Activated CD4-positive, alpha-beta T cell treated with anti-CD3 and anti-CD28 coated beads, Interleukin-10, Interleukin-2, amounts not matched to agents 100 ng/mL and 50 ng/mL, durations not matched to agents 16 hours and 8 hours (primary cell): ENCODE measurements at places on chromosomes 2 and 18.

DNA sequence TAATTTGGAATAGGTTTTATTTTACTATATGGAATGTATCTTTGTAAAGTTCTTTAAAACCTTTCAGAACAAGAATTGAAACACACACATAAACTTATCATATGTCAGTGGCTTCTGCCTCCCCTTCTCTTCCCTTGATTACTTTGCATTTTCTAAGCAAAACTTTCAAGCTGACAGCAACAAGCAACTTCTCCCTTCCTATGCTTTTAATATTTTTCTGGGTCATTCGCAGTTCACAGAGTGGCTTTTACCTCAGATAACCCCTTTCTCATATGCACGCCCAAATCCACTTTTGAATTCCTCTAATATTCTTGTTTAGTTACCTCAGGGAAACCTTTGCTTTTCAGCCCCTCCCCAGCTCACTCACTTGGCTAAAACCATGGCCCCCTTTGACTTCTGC, 36.7 kb upstream of the CDC42EP3 start:
- no peak for DNase-seq

DNA sequence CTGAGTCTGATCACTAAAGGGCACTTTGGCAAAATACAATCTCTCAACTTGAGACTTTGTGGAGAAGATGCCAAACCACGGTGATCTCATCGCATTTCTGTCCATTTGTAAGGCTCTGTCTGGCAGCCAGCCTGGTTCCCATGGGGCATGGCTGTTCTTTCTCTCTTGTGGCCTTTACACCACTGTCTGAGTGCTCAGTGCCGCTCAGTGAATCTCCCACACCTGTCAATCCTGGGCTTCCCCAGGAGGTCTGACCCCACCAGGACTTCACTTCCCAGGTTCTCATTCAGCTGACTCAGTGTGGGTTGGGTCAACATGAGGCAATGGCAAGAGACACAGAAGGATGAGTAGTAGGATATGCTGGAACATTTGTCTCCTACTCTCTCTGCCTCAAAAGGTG, 96.8 kb upstream of the TRIB2 start:
- DNase-seq = peak; percentile 15

GRCh38 chr2:113838744-113839444, 51.0 kb upstream of the ACTR3 start:
- DNase-seq = no peak

DNA sequence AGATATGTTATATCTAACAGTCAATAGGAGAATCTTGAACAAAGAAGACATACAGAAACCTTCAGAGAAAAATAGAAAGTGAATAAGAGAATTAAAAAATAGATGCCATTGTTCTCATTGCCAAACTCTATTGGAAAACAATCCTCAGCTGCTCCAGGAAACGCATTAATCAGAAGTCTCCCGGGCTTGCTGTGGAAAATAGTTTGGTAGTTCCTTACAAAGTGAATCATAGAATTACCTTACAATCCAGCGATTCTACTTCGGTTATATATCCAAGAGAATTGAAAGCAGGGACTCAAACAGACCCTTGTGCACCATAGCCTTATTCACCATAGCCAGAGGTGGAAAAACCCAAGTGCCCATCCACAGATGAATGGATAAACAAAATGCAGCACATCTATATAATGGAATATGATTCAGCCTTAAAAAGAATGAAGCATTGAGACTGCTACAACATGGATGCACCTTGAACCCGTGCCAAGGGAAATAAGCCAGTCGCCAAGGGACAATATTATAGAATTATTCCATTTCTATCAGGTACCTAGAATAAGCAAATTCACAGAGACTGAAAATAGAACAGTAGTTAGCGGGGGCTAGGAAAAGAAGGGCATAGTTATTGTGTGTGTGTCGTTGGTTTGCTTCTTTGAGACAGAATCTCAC, 21.9 kb upstream of the CHRNA1 start:
- no peak for DNase-seq

DNA sequence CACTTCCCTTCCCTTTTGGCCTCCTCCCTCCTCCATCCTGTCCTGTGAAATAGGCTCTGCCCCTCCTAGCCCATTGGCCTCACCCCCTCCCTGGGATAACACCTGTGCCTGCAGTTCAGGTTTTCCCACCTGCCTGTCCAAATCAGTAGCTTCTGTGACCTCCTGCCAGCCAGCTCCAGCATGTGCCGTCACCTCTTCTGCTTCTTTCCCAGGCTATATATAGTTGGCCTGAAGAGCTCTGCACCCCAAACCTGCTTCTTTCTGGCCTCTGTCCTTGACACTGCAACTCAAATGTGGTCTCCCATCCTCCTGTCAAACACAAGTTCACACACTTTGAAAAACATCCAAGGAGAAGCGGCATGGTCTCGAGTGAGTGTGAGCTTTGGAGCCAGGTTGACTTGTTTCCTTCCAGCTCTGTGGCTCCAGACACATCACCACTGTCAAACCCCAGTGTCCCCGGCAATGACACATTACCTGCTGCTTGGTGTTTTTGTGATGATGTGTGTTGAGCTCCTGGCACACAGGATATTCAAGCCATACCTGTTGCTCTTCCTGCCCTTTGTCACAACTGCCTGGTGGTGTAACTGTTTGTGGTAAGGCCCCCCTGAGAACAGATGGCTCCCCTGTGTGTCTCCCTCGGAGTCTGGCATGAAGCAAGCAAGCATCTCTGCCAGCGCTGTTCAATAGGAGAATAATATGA, 143.6 kb upstream of the DAPL1 start:
- DNase-seq = no peak

- peak; percentile 36 for DNase-seq
These were observed 1.1 kb downstream of the COLEC11 start for GRCh38 chr2:3595985-3596384.

GRCh38 chr2:171247741-171248662, 87.3 kb upstream of the TLK1 start:
- DNase-seq = peak; percentile 52

- no peak for DNase-seq
These were observed 728.5 kb upstream of the SLC8A1 start for GRCh38 chr2:41180387-41180786.

GRCh38 chr2:198657512-198658121, 800.1 kb downstream of the SATB2 start:
- peak; percentile 1 for DNase-seq

DNA sequence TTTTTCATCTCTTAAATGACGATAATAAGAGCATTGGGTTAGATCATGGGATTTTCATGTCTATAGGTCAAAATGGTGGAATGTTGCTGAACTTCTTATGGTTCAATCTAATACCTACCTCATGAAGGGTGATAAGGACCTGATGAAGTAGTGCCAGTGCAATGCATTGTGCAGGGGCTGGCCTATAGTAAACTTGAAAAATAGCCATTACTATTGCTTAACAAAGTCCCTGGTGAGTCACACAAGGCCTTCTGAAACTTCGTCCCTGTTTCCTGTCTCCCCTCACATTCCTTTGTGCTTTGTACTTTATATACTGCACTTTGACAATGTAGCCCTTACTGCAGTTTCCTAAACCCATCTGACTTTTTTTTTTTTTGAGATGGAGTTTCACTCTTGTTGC, 515.9 kb downstream of the SLC4A3 start:
- DNase-seq = no peak

DNA sequence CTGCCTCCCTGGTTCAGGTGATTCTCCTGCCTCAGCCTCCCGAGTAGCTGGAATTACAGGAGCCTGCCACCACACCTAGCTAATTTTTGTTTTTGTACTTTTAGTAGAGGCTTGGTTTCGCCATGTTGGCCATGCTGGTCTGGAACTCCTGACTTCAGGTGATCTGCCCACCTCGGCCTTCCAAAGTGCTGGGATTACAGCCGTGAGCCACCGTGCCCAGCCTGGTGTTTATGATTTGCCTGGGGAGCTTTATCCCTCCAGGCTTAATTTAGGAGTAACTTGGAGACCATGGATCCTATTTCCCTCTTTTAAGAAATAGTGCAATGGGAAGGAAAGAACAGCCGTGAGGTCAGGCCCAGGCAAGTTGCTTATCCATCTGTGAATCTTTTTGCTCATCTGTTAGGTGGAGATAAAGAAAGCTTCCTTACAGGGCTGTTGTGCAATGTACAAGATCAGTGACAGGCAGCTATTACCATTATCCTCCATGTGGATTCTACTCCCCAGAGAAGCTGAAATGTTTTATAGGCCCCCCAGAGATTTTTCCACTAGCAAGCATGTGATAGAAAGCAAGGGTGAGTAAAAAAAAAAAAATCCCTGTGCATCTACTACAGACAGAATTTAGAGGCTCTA, 104.9 kb upstream of the MGAT5 start:
- no peak for DNase-seq

DNA sequence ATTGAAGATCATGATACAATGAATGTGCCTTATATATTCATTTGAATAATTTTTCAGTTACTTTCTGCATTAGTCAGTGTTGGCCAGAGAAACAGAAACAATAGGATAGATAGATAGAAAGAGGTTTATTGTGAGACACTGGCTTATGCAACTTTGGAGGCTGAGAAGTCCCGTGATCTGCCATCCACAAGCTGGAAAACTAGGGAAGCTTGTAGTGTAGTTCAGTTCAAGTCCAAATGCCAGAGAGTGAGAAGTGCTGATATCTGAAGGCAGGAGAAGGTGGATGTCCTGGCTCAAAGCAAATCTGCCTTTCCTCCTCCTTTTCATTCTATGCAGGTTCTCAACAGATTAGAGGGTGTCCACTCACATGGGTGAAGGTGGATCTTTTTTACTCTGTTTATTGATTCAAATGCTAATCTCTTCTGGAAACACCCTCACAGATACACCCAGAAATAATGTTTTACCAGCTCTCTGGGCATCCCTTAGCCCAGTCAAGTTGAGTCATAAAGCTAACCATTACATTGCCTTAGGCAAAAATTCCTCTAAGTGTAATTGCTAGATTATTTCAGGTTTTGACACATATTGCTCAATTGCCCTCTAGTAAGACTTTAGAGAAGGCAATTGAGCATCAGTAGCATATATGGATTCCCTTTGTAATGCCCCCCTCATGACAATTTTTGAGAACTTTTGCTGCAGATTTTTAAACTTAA, 341.4 kb downstream of the LPIN1 start:
- DNase-seq = no peak

- no peak for DNase-seq
These were observed 202.1 kb downstream of the CTIF start for GRCh38 chr18:48740851-48741485.

GRCh38 chr2:237759176-237759575, 39.4 kb upstream of the RBM44 start:
- no peak for DNase-seq

GRCh38 chr2:45439788-45440773, 171.0 kb downstream of the SRBD1 start:
- DNase-seq = no peak

DNA sequence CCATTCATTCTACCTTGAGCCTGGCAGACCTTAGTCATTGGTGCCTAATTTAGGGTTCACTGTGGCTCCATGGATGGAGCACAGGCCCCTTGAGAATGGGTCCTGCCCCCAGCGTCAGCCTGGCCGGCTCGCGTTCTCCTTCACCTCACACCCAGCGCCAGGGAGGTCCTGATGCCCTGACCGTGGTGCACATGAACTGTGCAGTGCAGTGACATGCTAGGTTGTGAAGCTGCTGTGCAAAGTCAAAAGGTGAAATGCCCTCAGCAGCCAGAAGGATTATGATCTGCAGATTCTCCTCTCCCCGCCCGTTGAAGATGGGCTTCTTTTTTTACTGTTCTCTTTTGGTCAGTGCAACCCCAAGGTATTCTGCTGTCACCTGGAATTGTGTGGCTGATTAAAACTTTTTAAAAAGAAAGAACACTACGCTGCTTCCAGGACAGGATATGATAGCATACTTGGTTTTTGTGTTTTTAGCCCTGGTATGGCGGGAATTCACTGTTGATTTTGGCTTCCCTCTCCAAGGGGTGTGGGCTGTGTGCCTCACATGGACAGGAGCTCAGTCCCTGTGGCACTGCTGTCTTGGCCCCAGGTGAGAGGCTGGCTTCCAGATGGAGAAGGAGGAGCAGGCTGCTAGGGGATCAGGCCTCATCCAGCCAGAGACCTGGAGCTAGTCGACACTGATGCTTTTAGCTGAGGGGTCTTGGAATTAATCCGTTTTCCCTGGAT, 49.4 kb upstream of the MCFD2 start:
- no peak for DNase-seq

DNA sequence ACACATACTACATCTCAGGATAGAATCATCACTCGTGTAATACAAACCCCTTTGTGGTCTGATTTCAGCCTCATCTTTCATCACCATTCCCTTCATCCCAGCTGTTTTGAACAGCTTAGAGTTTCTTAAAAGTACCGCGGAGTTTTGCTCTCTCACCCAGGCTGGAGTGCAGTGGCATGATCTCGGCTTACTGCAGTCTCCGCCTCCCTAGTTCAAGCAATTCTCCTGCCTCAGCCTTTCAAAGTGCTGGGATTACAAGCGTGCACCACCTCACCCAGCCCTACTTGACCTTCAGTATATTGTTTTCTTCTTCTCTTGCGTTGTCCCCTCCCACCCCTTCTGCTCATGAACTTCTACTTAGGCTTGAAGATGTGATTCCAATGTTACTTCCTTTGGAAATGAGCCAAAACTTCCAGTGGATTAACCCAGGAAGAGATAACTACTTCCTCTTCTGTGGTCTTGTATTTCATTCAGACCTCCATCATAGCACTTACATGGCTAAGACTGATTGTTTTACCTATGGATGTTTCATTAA, 15.8 kb downstream of the ERLEC1 start:
- no peak for DNase-seq

GRCh38 chr2:102737431-102737830, 24.4 kb upstream of the TMEM182 start:
- no peak for DNase-seq

GRCh38 chr2:181320638-181321037, 136.5 kb upstream of the ITGA4 start:
- DNase-seq = no peak

DNA sequence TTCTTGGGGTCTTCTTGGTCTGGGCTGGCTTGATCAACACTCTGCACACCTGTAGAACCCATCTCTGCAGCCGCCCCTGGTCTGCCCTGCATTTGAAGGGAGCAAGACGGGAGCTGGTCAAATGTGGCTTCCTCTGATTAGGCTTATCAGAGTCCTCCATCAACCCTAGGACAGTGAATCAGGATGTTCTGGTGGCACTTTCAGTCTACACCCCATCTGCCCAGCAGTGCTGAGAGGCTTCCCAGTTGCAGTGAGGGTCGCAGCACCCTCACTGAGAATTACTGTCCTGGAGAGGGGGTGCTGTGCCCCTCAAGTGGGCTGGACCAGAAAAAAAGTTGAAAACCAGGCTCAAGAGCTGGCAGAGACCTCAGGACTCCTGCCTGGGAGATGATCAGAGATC, 152.9 kb downstream of the DYSF start:
- no peak for DNase-seq
